ENCODE measurements at places on chromosomes 4 and X.
A peak's percentile ranks its signal among the peaks of the same experiment; 100 is the strongest.

DNA sequence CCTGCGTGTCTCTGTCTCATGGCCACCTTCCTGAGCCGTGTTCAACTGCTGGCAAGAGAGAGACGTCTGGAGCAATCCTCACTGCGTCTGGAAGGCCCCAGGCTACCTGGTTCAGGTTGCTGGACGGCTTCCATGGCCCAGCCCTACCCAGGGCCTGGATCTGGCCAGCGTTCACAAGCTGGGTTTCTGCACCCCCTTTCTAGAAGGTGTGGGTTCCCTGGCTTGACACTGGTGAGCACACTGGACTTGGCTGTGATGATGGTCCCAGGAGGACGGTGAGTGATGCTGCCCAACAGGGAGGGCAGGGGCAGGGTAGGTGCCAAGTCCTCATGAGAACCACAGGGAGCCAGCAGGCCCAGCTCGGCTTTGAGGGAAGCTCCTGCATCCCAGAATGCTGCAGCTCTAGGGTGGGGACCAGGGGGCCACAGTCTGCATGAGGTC lies 63.4 kb downstream of the HTRA3 start:
- no peak for DNase-seq

- no peak for DNase-seq
Measured at GRCh38 chrX:149471397-149471796, 33.7 kb downstream of the IDS start.

DNA sequence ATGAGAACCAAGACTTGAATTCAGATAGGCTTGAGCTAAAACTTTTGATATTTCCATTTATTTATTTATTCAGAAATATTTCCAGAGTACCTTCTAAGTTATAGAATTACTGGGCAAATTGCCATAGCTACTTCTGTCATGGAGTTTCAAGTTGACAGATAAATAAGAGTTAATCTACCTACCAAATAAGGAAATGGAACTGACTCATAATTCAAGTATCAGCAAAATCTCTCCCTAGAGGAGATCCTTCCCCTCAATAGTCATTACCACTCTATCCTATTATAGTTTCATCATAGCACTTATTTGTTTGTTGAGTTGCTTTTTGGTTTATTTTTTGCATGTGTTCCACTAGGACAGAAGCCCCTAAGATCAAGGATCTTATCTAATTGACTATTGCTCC lies 48.8 kb upstream of the CCSER1 start:
- DNase-seq, result no peak

DNA sequence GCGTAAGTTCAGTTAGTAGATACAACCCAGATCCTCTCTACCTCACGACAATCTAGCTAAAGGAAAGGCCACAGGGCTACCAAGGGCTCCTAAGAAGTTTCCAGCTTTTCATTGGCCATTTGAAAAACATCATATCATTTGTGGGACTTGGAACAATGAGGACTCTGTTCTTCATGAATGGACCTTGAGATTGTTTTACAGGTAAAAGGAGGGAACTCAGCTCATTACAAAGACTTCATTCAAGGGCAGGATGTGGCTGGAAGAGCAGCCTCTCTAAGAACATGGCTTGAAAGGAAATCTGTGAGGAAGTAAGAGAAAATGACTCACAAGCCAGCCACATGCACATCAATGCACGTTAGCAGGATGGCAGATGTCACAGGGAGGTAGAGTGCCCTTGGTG lies 105.9 kb upstream of the SLC7A11 start:
- DNase-seq, result no peak

DNA sequence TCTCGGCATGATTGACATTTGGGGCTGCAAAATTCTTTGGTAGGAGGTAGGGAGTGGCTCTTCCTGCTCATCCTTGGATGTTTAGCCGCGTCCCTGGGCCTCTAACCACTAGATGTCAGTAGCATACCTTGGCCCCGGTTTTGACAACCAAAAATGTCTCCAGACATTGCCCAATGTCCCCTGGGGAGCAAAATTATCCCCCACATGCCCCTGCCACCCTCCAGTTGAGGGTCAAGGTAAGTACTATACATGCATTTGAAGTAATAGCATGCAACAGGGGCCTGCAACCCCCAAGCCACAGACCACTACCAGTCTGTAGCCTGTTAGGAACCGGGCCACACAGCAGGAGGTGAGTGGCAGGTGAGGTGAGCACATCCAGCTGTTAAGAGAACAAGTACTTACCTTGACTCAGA lies 17.6 kb upstream of the KIAA1210 start:
- peak; percentile 37 for DNase-seq

DNA sequence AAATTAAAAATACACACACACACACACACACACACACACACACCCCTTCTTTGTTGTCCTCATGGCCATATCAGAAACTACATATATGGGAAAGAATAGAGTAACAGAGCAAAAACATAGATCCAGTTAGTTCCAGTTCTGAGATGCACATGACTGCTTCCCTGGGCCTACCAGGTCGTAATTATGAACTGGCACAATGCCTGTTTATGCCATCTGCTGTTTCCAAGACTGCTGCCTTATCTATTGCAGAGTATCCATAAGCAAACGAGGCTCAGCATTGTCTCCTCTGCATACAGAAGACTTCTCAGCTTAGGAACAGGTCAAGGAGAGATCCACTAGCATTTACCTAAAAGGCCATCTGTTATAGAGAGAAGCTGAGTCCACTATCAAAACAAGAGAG lies 789.0 kb downstream of the TECRL start:
- DNase-seq, result no peak

DNA sequence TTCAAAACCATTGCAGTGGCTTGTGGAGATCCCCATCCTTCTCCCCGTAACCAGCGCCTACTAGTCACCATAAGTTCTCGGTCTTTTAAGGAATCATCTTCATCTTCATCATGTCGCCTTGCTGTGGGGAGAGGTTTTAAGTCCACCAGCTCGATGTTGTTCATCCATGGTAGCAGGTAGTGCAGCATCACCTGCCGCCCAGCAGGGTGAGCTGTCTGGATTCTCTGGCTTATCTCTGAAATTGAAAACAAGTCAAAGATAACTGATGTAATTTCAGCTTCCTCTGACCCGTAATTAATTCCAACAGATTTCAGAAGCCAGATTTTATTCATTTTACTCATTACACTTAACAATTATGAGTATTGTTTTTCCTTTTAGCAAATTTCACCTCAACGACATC lies 67.4 kb downstream of the ZAR1 start:
- no peak for DNase-seq
